DND-41 (cell line): ENCODE measurements at places on chromosomes 16 and 17.

GRCh38 chr17:74558882-74559519 is 8.3 kb downstream of the CD300H start:
- no peak overlapping the region for H3K4me3 ChIP-seq
- H3K4me1 ChIP-seq, result no peaks in the 10 kb centered on the region
- H3K27me3 ChIP-seq, result peaks cover 7% of the 10 kb centered on the region
- H3K36me3 ChIP-seq, result no peaks in the 10 kb centered on the region
- no peak overlapping the region for H3K27ac ChIP-seq
- DNase-seq, result no peak

DNA sequence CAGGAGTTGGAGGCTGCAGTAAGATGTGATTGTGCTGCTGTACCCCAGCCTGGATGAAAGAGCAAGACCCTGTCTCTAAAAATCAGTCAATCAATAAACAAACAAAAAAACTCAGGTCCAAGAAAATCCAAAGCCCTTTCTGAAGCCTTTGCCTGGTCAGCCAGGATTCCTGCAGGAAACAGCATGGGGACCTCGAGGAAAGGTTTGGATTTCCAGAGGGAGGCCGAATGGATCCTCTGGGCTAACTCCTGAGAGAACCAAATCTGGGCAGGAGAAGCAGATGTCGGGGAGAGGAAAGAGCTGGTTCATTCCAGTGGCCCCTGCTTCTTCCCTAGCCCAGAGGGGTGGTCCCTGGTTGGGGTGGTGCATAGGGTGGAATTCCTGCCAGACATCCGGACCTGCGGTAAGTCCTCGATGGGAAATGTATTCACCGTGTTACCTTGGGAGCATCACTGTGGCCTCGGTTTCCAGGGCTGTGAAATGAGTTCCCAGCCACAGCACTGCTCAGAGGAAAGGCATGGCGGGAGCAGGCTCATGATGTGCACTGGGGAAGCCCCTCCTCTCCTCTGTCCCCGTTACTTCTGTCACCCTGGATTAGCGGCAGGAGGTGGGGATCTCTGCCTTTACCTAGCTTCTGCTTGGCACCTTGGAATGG is 75.1 kb downstream of the CYLD start:
- no peak overlapping the region for H3K27ac ChIP-seq
- no peak for DNase-seq
- no peak overlapping the region for H3K4me3 ChIP-seq
- H3K4me1 ChIP-seq, result no peaks in the 10 kb centered on the region

GRCh38 chr16:46620266-46621005 is 743 bp downstream of the SHCBP1 start:
- H3K36me3 ChIP-seq, result peaks cover 36% of the 10 kb centered on the region
- H3K4me1 ChIP-seq, result peaks cover 29% of the 10 kb centered on the region
- DNase-seq, result no peak
- peak overlapping the region; percentile 88 for H3K27ac ChIP-seq
- peak overlapping the region; percentile 76 for H3K4me3 ChIP-seq

DNA sequence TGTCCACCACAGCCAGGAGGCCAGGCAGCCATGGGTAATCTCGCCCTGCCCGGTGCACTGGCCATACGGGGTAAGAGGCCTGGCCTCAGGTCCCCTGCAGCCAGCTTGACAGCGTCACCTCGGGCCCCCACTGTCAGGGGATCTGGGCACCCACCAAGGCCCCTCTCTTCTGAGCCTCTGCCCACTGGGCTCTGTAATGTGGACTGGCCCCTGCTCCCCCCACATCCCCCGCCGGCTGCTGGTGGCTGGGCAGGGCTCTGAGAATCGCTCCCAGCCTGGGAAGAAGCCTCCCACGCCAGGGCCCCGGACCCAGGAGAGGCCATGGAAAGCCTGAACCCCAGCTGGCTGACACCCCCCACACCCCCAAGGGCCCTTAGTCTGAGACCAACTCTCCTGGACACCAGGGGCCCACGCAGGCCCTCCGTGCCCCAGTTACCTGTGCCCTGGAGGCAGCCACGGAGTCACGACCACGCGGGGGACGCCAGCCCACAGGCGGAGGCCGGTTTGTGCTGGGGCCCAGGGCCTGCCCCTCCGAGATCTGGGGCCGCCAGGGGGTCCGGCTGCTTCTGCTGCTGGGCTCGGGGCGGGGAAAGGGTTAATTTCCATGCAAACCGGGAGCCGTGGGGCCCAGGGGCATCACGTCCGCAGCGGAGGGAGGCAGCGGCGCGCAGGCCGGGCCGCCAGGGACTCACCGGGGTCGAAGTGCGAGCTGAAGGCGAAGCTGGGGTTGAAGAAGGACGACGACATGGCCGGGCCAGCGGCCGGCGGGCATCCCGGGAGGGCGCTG is at the start of gene PVALEF:
Gene PVALEF, plus strand, starts transcription at position 262 of the 787 bp plus-strand sequence. CDS start 15,720 bp downstream, outside the sequence.
- H3K4me3 ChIP-seq, result no peak within 1 kb of the TSS
- H3K36me3 ChIP-seq, result no peaks in the 10 kb centered on the region
- no peaks in the 10 kb centered on the region for H3K4me1 ChIP-seq
- DNase-seq, result no peak
- no peak within 1 kb of the TSS for H3K27ac ChIP-seq

DNA sequence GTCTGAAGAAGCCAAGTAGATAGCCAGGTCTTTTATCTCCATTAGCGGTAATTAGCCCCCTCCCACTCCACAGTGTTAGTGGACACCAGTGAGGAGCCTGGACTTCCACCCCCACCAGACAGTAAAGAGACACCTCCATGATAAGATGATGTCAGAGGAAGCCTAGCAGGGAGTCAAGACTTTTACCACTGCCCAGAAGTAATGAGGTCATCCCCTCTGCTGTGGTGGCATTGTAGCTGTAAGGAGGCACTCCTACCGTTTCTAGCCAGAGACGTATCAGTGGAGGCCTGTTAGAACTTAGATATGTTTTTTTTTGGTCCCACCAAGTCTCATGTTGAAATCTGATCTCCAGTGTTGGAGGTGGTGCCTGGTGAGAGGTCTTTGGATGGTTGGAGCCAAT is 38.1 kb downstream of the PIK3R5 start:
- H3K36me3 ChIP-seq, result peaks cover 17% of the 10 kb centered on the region; the same call in 1 of the 2 replicates
- H3K4me1 ChIP-seq, result no peaks in the 10 kb centered on the region
- H3K27me3 ChIP-seq, result no peaks in the 10 kb centered on the region

GRCh38 chr17:82836823-82837357 is 2.9 kb downstream of the ZNF750 start:
- H3K27ac ChIP-seq, result no peak overlapping the region
- no peaks in the 10 kb centered on the region for H3K27me3 ChIP-seq
- no peaks in the 10 kb centered on the region for H3K4me1 ChIP-seq
- peaks cover 42% of the 10 kb centered on the region for H3K36me3 ChIP-seq

GRCh38 chr16:30184096-30184890 is 891 bp downstream of the CORO1A start:
- DNase-seq, result peak; percentile 77
- H3K27me3 ChIP-seq, result no peaks in the 10 kb centered on the region
- H3K36me3 ChIP-seq, result peaks cover 41% of the 10 kb centered on the region
- H3K27ac ChIP-seq, result peak overlapping the region; percentile 97
- peaks cover 50% of the 10 kb centered on the region for H3K4me1 ChIP-seq
- peak overlapping the region; percentile 93 for H3K4me3 ChIP-seq
